ENCODE measurements at places on chromosomes 1 and 21. TPM values are rescaled to one million over a fixed set of nuclear protein-coding genes. Genes with fewer than 3 reads are reported as not detected.

Gene TNFAIP8L2
- total RNA-seq: not detected

Gene CD1E
- total RNA-seq: not detected

Gene CFHR1
- total RNA-seq: not detected

Gene ENAH
- total RNA-seq: 25.0 TPM

Gene KRTAP10-12
- total RNA-seq: not detected

Gene RIMS3
- 0.15 TPM for total RNA-seq

Gene CA6
- total RNA-seq: not detected

Gene GPR25
- total RNA-seq: not detected

Gene LIN28A
- not detected for total RNA-seq

Gene MMP23B
- total RNA-seq: 0.61 TPM

Gene KCNA2
- total RNA-seq: not detected

Gene PLPPR4
- total RNA-seq: not detected

Gene ETV3L
- total RNA-seq: not detected

Gene FCRL2
- not detected for total RNA-seq

Gene ADORA1
- total RNA-seq: 0.32 TPM

Gene FCRL1
- not detected for total RNA-seq

Gene OR10K2
- not detected for total RNA-seq

Gene FCMR
- not detected for total RNA-seq

Gene SYTL1
- total RNA-seq: not detected

Gene KANK4
- total RNA-seq: not detected

Gene DCDC2B
- total RNA-seq: not detected

Gene RUNX3
- not detected for total RNA-seq

Gene KRTAP24-1
- not detected for total RNA-seq

Gene COL9A2
- under 0.01 TPM for total RNA-seq

Gene HIVEP3
- total RNA-seq: 0.61 TPM

Gene FMOD
- total RNA-seq: 0.76 TPM

Gene OR2G6
- not detected for total RNA-seq

Gene POGZ
- 10.4 TPM for total RNA-seq

Gene VTCN1
- not detected for total RNA-seq

Gene TNFSF4
- total RNA-seq: 36.0 TPM

Gene CLCA4
- not detected for total RNA-seq

Gene RORC
- total RNA-seq: not detected

Gene MATN1
- total RNA-seq: under 0.01 TPM

Gene PLA2G2C
- total RNA-seq: not detected

Gene FBXO2
- 0.32 TPM for total RNA-seq

Gene SPRR2G
- total RNA-seq: not detected

Gene LCE3D
- total RNA-seq: not detected

Gene AGO4
- 11.7 TPM for total RNA-seq

Gene PIGV
- total RNA-seq: 7.1 TPM

Gene TNFRSF1B
- total RNA-seq: 20.8 TPM
